ENCODE measurements at places on chromosomes 3 and 15. TPM values are rescaled to one million over a fixed set of nuclear protein-coding genes. Genes with fewer than 3 reads are reported as not detected.

MED12L gene
- total RNA-seq: 0.55 TPM

DNA sequence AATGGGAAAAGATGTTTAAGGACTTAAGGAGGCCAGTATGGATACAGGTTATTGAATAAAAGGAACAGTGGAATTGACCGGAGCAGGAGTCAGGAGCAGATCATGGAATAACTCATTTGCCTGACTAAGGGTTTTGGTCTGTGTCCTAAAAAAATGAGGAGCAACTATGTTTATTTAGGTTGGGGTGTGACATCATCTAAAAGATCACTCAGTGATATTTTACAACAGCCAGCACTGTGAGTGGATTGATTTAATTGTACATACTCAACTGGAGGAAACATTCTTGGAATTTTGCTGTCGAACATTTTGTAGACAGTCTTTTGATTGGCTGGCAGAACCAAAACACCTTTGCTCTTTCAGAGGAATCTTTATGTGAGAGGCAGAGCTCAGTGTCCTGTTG lies 348.6 kb upstream of the CDIN1 start:
- H3K27me3 ChIP-seq: no peaks in the 10 kb centered on the region
- H3K27ac ChIP-seq: no peak overlapping the region
- no peak overlapping the region for H3K4me3 ChIP-seq
- no peaks in the 10 kb centered on the region for H3K36me3 ChIP-seq
- no peaks in the 10 kb centered on the region for H3K4me1 ChIP-seq
- DNase-seq: no peak

- H3K4me1 ChIP-seq: no peaks in the 10 kb centered on the region
- H3K4me3 ChIP-seq: no peak overlapping the region
- no peaks in the 10 kb centered on the region for H3K36me3 ChIP-seq
- DNase-seq: no peak
- H3K27me3 ChIP-seq: no peaks in the 10 kb centered on the region
Measured at GRCh38 chr15:69982037-69982436, 115.7 kb downstream of the TLE3 start.

SLMAP gene
- total RNA-seq: 57.4 TPM

SPRED1 gene
- total RNA-seq: 0.39 TPM

- peak overlapping the region; percentile 58 for H3K27ac ChIP-seq
- no peaks in the 10 kb centered on the region for H3K36me3 ChIP-seq
- DNase-seq: no peak
Measured at GRCh38 chr15:64703632-64703959, 71.8 kb downstream of the RBPMS2 start.

ZNF774 gene
- total RNA-seq: 0.61 TPM

RTP3 gene
- total RNA-seq: not detected

GRCh38 chr15:73578026-73578425 lies 55.2 kb downstream of the NPTN start:
- no peak overlapping the region for H3K4me3 ChIP-seq
- H3K4me1 ChIP-seq: no peaks in the 10 kb centered on the region
- no peak overlapping the region for H3K27ac ChIP-seq
- peaks cover 36% of the 10 kb centered on the region for H3K36me3 ChIP-seq
- no peak for DNase-seq

- peaks cover 28% of the 10 kb centered on the region for H3K36me3 ChIP-seq
- no peaks in the 10 kb centered on the region for H3K27me3 ChIP-seq
- H3K4me1 ChIP-seq: no peaks in the 10 kb centered on the region
- DNase-seq: no peak
- H3K27ac ChIP-seq: no peak overlapping the region
Measured at GRCh38 chr3:47444103-47444502, 31.6 kb downstream of the SCAP start.

CNOT10 gene
- 49.3 TPM for total RNA-seq

LRRN1 gene
- total RNA-seq: 7.8 TPM

DNA sequence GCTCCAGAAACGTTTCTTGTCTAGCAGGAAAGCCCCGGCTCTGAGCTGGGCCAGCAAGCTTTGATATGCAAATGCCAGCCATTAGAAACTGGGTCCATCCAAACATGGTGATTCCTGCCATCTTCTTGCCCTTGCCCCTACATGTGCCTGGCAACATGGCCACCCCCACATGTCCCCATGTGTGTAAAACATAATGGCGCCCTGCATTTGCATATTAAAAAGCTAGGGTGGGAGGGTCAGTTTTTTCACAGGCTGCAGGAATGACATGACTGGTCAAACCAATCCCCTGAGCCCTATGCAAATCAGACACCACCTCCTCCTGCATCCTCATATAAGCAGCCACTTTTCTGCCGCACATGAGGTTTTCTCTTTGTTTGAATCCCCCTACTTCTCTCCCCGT lies 21.2 kb downstream of the GPR156 start:
- DNase-seq: no peak
- H3K27ac ChIP-seq: no peak overlapping the region
- no peak overlapping the region for H3K4me3 ChIP-seq
- H3K36me3 ChIP-seq: no peaks in the 10 kb centered on the region

GRCh38 chr3:49792371-49793150 lies 6.2 kb upstream of the IP6K1 start:
- H3K27ac ChIP-seq: no peak overlapping the region
- peaks cover 3% of the 10 kb centered on the region for H3K4me1 ChIP-seq
- DNase-seq: no peak
- H3K27me3 ChIP-seq: peaks cover 12% of the 10 kb centered on the region

- no peaks in the 10 kb centered on the region for H3K4me1 ChIP-seq
- no peak overlapping the region for H3K27ac ChIP-seq
- no peak for DNase-seq
- H3K27me3 ChIP-seq: no peaks in the 10 kb centered on the region
- H3K4me3 ChIP-seq: no peak overlapping the region
- H3K36me3 ChIP-seq: no peaks in the 10 kb centered on the region
Measured at GRCh38 chr3:23113455-23114171, 89.5 kb upstream of the UBE2E2 start.

- H3K4me1 ChIP-seq: no peaks in the 10 kb centered on the region
- no peaks in the 10 kb centered on the region for H3K36me3 ChIP-seq
- H3K4me3 ChIP-seq: no peak overlapping the region
Measured at GRCh38 chr3:12252889-12253288, 36.0 kb upstream of the PPARG start.

KATNBL1 gene
- total RNA-seq: 29.5 TPM

GRCh38 chr15:46732060-46732459 lies 985.2 kb upstream of the SEMA6D start:
- no peak overlapping the region for H3K4me3 ChIP-seq
- no peaks in the 10 kb centered on the region for H3K36me3 ChIP-seq
- H3K4me1 ChIP-seq: no peaks in the 10 kb centered on the region

DNA sequence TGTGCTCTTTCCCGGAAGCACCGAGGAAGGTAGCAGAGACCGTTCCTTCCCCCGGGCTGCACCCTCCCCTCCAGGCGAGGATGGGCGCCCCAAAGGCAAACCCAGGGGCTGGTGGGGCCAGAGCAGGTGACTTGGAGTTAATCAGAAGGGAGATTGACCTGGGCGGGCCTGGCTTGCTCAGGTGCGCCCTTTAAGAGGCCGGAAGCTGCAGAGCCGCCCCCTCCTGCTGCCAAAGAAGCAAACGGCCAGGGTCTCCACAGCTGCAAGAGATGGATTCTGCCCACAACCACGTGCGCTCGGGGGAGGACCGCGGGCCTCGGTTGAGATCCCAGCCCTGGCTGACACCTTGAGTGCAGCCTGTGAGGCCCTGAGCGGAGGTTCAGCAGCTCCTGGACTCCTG lies 218.2 kb upstream of the NAALADL2 start:
- DNase-seq: no peak
- no peaks in the 10 kb centered on the region for H3K4me1 ChIP-seq
- H3K36me3 ChIP-seq: no peaks in the 10 kb centered on the region
- H3K27me3 ChIP-seq: no peaks in the 10 kb centered on the region

- no peak for DNase-seq
- no peaks in the 10 kb centered on the region for H3K27me3 ChIP-seq
- no peaks in the 10 kb centered on the region for H3K4me1 ChIP-seq
- H3K4me3 ChIP-seq: no peak overlapping the region
- H3K27ac ChIP-seq: no peak overlapping the region
Measured at GRCh38 chr3:159852821-159853505, 135.7 kb upstream of the IL12A start.

DNA sequence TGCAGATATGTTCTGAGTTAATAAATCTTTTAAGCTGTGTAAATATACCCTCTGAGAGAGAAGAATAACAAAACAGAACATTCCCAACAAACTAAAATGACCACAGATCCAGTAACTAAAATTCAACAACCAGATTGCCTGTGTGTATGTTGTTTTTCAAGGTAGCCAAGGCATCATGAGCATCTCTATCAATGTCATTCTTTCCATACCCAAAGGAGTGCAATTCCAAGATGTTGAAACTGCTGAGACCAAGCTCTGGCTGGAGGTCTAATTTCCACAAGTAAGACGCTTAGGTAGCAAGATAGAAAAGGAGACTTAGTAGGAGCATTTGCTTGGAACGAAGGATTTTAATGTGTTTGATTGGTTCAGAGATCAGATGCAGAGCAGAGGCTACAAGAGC lies 276.3 kb downstream of the RBMS3 start:
- no peak for DNase-seq
- no peaks in the 10 kb centered on the region for H3K36me3 ChIP-seq
- no peak overlapping the region for H3K27ac ChIP-seq
- no peak overlapping the region for H3K4me3 ChIP-seq
- H3K27me3 ChIP-seq: no peaks in the 10 kb centered on the region

PLA2G4D gene
- not detected for total RNA-seq

AHSG gene
- total RNA-seq: not detected

GPR171 gene
- 50.6 TPM for total RNA-seq

DNA sequence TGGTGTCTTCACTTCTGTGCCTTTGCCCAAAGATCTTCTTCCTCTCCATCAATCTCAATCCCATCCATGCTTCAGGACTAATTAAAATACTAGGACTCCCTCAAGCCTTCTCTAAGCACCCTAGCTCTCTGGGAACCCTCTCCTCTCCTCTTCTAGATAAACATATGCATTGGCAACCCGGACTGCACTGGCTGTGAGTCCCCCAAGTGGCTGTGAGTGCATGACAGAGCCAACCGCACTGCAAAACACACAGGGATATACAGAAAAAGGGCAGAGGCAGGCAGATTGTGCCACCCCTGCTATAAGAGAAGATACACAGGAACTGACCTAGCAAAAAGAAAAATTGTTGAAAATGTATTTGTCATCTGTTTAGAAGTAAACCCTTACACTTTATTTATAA lies 457.1 kb downstream of the MFSD1 start:
- H3K27me3 ChIP-seq: no peaks in the 10 kb centered on the region
- no peaks in the 10 kb centered on the region for H3K36me3 ChIP-seq

DNA sequence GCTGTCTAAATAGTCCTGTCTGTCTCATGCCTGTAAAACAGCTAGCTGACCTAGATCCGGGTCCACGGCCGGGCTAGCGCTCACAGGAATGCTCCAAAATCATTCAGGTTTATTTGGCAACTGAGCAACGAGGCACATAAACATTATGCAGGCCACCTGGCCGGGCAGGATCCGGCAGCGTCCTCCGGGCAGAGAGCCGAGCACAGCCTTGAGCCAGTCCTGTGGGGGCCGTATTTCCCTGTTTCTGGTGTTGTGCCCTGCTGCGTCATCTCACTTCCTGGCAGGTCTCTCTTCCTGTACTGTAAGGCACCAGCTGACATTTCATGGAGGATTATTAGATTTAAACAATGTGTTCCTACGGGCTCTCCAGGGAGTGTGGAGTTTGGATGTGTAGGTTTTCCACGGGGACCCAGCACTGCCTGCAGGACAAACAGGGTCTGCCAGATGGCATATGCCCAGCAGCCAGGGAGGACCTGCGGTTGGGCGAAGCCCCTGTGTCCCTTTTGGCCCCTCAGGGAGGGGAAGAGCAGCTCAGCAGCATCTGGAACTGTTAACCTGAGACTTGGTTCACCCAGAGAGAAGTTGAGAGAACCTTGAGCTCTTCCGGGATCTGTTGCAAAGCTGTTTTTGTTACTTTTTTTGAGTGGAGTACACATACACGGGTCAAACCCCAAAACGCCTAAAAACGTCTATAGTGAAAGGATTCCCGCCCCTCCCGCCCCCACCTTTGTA lies 16.6 kb upstream of the LRRK1 start:
- H3K27me3 ChIP-seq: peaks cover 25% of the 10 kb centered on the region
- no peak for DNase-seq
- H3K4me1 ChIP-seq: no peaks in the 10 kb centered on the region
